ENCODE measurements at places on chromosomes 1 and 21.

GRCh38 chr1:88101041-88101440 is 583.0 kb upstream of the PKN2 start:
- DNase-seq = no peak

DNA sequence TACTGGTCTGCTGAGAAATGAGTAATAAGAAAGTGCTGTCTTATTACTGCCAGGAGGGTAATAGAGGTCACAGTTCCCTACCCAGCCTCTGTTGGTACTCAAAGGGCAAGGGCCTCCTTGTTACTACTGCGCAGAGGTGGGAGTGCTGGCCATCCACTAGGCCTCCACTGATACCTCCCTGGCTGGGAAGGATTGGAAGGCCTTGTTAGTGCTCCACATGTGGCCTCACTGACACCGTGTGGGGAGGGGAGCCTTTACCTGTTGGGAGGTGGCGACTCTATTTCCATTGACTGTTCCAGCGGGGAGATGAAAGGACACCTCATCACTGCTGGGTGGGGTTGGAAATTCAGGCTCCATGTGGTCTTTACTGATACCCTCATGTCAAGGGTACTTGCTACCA is 57.8 kb upstream of the USP24 start:
- peak; percentile 78 for DNase-seq

GRCh38 chr1:63555480-63555879 is 32.2 kb downstream of the EFCAB7 start:
- DNase-seq = no peak

GRCh38 chr1:182111496-182111895 is 50.0 kb upstream of the ZNF648 start:
- no peak for DNase-seq

DNA sequence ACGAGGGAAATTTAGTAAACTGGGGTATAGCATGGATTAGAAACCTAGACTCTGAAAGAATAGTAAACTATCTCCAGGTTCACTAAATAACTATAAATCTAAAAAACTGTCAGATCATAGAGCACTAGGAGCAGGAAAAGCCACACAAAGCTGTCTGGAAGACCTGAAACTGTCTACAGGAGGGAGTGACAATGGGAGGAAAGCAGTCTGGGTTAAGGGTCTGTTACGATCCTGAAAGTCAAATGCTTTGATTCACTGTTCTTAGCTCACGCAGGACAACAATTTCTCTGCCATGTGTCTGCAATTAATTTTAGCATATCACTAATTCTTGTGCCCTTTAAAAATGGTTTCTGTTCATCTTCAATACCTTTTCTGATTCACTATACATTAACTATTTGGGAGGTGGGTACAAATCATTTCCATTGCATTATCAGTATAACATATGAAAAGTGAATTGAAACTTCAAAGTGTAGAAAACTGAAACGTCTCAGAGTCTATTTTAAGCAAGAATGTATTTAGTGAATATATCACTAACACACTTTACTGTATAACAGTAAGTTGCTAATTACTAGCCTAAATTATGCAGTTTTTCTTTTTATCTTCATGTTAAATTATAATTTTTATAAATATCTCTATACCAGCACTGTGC is 18.4 kb downstream of the CEP170 start:
- DNase-seq = no peak

DNA sequence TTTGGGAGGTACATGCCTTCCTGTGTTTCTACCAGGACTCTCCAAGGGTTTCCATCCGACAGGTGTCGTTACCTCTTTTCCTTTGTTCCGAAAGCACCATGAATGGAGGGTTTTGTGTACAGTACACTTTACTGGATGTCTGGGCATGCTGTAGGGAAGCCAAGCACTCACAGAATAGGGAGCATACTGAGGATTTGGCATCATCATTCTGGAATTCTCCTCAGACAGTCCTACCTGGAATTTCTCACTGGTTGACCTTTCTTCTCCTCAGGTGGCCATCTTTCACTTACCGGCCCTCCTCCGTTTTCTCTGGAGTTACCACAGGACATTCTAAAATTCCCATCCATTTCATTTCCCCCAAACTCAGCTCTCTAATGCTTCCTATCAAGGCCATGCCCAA is 5.9 kb upstream of the MPL start:
- peak; percentile 30 for DNase-seq

GRCh38 chr1:16051039-16051438 is 7.5 kb downstream of the CLCNKB start:
- DNase-seq = no peak

GRCh38 chr21:40208948-40209345 is 341.7 kb downstream of the PCP4 start:
- no peak for DNase-seq

DNA sequence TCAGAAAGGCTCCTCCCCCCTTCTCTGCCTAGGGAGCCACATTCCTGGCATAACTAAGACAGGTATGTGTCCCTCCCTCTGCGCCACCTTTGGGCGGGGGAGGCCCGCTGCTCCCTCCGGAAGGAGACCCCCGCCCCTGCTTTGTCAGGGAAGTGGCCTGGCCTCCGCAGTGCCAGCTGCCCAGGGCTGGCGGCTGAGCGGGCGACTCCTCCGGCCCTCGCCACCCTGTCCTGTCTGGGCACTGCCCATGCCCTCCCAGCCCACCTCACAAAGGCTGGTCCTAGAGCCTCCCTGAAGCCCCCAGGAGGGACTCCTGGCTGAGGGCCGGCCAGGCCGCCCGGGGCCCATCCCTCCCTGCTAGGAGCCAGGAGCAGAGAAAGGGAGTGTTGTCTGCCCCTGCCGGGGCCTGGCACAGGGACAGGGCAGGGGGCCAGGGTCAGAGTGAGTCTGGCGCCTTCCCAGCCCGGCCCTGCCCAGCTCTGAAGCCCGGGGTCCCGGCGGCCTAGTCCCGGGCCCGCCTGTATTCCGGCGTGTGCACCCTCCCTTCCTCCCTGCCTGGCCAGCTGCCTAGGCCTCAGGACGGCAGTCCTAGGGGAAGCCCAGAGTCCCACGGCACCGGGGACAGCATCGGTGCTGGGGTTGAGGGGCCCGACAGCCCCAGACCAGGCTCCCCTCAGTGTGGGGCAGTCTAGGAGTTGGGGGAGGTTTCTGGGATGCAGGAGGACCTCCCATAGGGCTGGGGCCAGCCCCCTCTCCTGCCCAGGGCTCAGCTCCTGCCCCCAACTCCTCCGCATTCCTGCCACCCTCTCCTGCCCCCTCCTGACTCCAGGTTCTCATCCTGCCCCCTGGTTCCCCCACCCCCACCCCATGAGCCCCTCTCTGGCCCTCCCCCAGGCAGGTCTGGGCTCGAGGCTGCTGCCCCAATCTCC is 5.1 kb downstream of the AGRN start:
- DNase-seq = peak; percentile 95

DNA sequence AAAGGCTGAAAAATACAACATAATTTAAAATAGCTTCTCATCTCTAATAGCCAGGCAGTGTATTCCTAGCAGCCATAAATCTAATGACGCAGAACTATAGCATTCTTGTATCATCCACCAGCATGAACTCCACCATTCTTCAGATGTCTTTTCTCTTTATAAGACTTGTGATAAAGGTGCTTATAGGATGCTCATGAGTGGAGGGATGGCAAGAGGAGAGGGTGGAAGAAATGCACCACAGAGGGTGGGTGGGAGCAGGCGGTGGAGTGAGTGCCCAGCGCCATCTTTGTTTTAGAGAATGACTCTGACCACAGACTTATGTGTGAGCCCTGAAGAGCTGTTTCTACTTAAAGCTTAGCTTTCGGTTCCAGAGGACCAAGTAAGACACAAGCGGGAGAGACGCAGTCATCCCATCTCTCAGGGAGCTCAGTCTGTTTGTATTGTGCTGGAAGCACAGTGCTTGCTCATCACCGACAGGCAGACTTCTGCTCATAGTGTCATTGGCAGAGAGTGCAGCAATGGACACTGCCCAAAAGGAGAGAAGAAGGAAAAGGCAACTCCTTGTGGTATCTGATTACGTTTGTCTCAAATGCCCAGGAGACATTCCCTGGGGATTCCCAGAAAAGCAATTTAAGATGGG is 65.6 kb downstream of the KCNJ15 start:
- no peak for DNase-seq

DNA sequence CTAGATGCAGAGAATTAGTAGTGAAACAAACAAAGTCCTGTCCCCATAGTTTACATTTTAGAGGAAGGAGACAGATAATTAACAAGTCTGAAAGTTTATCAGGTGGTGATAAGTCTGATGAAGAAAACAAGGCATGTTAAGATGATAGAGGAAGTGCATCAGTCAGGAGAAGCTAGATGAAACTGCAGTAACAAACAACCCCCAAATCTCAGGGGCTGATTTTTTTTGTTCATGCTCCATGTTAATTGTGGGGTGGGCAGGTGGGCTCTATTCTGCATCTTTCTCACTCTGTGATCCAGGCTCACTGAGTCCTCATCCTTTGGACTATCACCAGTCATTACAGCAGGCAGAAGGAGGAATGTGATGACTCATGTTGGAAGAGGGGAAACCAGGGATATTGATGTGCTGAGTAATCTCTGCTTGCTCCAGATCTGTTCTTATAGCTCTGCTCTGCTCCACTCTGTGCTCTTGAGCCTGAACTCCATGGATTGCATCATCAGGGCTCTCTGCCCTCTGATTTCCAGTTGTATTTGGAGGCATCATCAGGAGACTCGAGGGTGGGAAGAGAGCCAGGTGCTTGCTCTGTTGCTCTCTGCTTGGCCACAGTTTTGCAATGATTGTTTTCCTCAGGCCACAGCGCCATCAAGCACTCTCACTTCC is 166.9 kb downstream of the IER5 start:
- no peak for DNase-seq

Measured in endodermal cell (in vitro differentiated cells).